ENCODE measurements at places on chromosomes 13 and 19.
A peak's percentile ranks its signal among the peaks of the same experiment; 100 is the strongest.

DNA sequence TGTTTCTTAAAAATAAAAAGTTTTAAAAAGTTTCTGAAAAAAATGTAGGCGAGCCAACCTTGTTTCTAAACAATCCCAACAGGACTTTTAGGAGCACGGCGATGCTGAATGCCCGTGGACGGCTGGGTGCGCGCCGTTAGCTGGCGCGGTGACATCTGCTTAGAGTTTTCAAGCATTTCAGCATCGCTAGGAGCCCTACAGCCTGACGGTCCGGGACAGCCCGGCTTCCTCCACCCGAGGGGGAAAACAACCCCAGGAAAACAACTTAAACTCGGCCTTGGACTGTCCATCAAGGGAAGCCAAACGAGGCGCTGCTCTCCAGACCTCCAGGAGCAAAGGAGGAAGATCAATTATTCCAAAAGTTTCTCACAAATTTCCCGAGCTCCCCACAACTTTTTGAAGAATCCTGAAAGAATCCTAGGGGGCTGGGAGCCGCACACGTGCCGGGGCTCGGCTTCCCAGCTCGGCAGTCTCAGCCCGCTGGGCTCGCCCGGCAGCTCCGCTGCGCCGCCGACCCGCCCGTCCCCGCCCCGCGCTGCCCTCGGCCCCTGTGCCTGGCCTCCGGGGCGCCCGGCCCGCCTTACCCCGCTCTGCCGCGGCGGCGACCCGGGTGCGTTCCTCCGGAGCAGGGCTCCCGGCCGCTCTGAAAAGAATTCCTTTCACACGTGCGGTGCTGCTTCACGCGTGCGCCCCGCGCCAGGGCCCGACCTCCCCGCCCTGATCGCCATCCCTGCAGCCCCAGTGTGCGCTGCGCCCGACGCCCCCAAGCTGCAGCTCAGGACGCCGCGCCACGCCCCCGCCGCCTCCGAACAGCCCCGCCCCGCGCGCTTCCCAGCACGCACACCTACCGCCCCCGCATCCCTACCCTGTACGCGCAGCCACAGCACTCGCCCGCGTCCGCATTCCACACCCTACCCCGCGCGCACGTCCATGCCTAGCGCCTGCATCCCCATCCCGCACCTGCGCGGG, at the start of gene GJA3:
Gene GJA3 (minus strand): TSS at position 747 of the 969 bp plus-strand sequence. CDS start 17,764 bp downstream, outside the sequence.
- DNase-seq = no peak

DNA sequence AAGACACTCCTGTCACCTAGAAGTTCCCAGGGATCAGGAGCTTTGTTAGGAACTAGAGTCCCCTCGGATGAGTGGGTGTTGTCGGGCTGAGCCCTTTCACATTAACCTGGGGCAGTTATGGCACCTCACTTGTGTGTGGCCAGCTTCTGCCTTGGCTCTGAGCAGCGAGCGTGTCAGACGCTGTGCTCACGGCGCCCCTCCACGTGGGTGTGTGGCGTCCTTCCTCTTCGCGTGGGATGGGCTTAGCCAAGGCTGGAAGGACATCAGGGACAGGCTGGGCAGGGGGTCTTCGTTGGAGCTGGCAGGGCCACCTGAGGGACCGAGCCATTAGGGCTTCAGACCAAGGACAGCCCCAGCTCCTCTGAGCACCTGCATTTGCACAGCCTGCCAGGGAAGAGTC, 23.4 kb downstream of the DOT1L start:
- no peak for DNase-seq

GRCh38 chr13:60152114-60152513, 11.6 kb downstream of the DIAPH3 start:
- no peak for DNase-seq

- DNase-seq = no peak
These were observed 23.3 kb upstream of the BCL3 start for GRCh38 chr19:44725251-44725650.

- peak; percentile 68 for DNase-seq
These were observed at the start of gene ALG5 for GRCh38 chr13:36999054-36999714. ALG5 (minus strand) TSS chr13:36999340; CDS start chr13:36999300, 40 bp downstream.

DNA sequence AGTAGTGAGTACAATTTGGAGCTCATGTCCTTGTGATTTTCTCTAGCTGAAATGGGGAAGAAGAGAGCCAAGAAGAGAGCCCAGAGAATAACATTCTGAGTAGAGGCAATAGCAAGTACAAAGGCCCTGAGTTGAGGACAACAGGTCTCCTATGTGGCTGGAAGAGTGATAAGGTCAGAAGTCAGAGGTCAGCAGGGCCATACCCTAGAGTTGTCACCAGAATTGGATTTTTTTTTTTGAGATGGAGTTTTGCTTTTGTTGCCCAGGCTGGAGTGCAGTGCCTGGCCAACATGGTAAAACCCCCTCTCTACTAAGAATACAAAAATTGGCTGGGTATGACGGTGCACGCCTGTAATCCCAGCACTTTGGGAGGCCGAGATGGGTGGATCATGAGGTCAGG, 8.0 kb upstream of the TRIM28 start:
- no peak for DNase-seq

DNA sequence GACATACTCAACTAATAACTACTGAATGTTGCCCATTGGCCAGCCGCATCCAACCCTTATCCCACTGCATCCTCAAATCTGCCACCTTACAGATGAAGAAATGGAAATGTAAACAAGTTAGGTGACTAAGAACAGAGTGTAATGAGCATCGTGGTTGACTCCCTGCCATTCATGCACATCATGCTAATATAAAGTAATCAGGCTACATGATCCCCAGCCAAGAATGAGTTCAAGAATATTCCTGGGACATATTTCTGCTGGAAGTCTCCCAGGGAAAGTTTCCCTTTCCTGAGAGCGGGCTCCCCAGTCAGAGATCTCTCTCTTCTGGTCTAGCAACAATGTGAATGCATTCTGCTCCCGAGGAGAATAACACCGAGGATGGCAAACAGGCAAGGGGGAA, 55.9 kb upstream of the SERP2 start:
- DNase-seq = peak; percentile 37

Data from kidney glomerular epithelial cell (primary cell).